ENCODE measurements at places on chromosomes 3 and 15.
A peak's percentile ranks its signal among the peaks of the same experiment; 100 is the strongest.

DNA sequence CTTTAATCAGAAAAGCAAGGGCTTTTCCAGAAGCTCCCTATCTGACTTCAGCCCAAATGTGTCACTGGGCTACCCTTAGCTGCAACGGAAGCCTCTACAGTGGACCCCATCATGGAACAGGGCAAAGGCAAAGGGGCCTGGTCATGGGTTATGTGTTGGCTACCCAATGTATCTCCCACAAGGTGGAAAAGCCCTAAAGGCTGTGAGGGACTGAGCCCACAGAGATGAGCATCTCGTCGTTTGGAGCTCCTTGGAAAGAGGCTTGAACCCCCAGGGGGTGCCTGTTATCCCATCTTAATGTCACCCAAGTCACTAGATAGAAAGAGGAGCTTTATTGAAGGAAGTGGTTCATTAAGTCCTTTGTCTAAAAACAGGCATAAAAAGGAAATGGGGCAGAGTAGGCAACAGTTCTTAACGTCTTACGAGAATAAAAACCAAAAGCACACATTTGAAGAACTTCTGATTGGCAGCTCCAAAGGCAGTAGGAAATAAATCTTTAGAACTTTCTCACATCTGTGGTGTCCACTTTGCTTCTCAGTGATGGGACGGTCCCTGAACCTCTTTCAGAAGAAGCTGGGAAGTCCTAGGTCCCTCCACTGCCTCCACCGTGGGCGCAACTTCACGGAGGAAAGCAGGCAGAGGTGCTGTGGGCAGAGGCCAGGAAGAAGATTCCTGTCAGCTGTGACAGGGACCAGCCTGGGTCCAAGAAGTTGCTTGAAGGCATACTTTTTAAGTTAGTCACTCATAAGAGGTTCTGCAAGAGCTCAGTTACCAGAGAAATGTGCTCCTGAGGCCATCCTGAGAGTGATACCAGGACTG, 93.7 kb downstream of the MYLK start:
- no peak for DNase-seq

GRCh38 chr3:107523289-107523538, 452 bp downstream of the BBX start:
- no peak for DNase-seq

DNA sequence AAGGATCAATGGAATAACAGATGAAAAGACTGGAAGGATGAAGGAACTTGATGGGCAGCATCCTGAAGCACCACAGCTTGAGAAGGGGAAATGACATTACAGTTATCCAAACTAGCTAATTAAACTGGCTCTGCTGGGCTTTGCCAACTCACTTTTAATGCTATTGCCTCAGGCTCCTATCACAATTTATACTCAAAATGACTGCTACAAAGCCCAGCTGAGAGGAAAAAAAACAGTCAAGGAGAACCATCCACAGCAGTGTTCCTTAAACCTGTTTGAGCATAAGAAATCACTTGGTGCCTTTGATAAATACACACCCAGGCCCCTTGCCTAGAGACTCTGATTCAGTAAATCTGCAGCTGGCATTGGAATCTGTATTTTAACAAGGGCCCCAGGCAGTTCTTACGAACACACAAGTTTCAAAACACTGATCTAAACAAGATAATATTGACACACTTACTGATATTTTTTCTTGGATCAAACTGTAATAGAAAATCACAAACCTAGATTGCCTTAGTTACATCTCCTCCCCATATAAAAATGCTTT, 85.8 kb downstream of the MB21D2 start:
- DNase-seq = no peak

GRCh38 chr3:195914648-195915473, 6.5 kb upstream of the TNK2 start:
- peak; percentile 96 for DNase-seq

DNA sequence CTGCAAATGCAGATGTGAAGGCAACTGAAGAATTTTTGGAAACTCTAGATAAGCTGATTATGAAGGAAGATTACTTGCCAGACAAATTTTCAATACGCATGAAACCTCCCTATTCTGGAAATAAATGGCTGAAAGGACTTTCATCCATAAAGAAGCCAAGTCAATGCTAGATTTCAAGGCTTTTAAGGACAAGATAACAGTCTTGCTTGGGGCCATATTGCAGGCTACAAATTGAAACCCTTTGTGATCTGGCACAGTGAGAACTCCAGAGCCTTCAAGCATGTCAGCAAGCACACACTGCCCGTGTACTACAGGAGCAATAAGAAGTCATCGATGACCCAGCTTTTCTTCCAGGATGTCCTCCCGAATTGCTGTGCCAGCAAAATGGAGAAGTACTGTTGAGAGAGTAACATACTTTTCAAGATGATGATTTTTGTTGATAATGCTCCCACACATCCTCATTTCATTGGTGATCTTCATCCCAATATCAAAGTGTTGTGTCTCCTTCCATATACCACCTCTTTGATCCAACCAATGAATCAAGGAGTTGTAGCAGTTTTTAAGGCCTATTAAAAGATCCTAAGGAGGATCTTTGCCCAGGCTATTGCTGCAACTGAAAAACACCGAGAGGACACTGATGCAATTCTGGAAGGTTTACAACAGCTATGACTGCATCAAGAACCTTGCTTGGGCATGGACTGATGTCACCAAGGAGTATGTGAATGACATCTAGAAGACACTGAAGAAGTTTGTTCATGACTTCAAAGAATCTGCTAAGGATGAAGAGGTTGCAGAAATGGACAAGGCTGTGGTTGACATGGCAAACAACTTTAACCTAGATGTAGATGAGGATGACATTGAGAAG, 20.3 kb downstream of the CALML4 start:
- DNase-seq = no peak

DNA sequence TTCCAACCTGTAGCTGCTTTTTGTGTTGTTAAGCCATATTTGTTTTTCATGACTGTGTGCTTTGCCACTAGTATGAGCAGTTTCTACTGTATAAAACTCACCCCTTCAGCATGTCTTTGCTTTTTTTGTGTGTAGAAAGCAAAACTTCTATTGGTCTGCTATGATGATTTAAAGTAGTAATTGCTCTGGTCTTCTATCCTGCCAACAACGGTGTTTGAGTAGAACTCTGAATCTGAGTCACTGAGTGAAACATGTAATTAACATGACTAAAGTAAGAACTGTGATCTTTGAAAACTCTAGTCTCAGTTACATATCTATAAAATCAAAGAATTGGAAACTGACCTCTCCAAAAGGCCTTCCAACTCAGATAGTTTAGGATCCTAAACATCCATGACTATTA, 133.6 kb downstream of the TPRG1 start:
- no peak for DNase-seq

- DNase-seq = no peak
Measured at GRCh38 chr3:157982359-157982758, 123.9 kb downstream of the SHOX2 start.

- DNase-seq = no peak
Measured at GRCh38 chr3:86982883-86983282, 8.1 kb downstream of the VGLL3 start.

- DNase-seq = no peak
Measured at GRCh38 chr3:52792413-52792812, 2.2 kb upstream of the ITIH3 start.

DNA sequence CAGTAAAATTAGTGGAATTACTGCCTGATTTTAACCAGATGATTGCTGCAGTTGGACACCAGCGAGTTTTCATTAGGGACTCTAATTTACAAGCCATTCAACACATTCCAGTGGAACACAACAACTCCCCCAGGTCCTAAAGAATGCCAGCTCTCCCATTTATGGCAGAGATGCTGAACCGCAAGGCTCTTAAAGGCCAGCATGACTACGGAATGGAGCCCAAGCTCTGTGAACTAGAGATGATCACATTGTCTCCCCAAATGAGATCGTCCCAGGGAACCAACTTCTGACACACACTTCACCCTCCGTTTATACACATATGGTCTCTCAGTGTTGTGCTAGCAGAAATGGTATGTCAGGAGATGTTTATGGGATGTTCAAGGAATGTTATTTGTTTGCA, 446.2 kb upstream of the NR2F2 start:
- DNase-seq = no peak

DNA sequence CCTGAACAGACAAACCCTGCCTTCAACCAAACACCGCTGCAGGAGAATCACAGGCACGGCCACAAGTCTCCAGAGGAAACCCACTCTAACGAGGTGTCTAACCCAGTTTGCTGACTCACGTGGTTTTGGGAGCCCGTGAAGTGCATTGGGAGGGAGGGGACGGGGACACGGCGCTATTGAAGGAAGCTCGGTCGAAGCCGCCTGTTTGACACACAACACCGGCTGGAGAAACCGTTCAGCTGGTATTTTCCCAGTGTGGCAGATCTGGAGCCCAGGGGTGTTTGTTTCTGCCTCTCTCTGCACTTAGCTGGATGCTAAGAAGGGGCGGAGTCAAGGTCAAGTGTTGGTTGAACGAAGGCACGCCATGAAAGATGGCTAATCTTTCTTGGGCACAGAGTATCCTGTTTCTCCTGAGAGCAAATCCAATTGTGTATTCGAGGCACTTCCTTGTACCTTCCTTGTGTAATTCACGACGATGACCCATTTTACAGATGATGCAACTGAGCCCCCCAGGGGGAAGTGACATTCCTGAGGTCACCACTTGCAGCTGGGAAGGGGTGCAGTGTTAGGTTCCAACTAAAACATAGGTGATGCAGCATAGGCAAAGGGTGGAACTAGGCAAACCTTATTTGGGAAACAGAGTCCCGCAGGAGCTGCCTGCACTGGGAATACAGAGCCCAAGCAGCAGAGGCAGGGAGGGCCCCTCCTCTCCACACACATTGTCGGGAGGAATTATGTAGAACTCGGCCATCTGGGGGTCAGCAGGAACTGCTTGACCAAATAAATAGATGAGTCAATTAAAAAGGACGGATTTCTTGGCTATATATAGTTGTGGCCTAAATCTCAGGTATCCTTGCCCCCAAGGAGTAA, 22.5 kb downstream of the SLC6A6 start:
- no peak for DNase-seq

DNA sequence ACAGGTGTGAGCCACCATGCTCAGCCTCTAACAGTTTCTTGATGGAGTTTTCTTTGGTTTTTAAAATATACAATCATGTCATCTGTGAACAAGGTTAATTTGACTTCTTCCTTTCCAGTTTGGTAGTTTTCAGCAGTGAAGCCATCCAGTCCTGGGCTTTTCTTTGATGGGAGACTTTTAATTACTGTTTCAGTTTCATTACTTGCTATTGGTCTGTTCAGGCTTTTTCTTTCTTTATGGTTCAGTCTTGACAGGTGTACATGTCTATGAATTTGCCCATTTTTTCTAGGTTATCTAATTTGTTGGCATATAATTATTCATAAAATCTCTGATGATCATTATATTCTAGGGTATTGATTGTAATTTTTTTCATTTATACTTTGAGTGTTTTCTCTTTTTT, 36.8 kb downstream of the PFN2 start:
- no peak for DNase-seq

GRCh38 chr3:128269796-128270195, 116.5 kb downstream of the EEFSEC start:
- no peak for DNase-seq

DNA sequence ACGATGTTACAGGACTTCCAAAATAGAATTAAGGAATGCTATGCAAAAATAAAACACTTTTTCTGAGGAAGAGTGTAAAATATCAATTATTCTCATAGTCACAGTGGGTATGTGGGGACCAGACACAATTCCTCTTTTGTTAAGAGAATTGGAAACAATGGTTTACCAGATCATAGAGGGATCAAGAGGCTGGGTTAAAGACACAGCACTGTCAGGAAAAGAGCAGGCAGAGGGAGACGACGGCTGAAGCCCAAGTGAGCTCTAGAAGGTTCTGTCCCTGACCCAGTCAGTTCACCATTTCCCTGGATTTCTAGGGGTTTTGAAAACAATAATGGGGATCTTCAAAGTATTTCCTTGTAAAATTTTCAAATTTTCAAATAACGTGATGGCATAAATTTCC, 54.0 kb upstream of the POLR2M start:
- no peak for DNase-seq

DNA sequence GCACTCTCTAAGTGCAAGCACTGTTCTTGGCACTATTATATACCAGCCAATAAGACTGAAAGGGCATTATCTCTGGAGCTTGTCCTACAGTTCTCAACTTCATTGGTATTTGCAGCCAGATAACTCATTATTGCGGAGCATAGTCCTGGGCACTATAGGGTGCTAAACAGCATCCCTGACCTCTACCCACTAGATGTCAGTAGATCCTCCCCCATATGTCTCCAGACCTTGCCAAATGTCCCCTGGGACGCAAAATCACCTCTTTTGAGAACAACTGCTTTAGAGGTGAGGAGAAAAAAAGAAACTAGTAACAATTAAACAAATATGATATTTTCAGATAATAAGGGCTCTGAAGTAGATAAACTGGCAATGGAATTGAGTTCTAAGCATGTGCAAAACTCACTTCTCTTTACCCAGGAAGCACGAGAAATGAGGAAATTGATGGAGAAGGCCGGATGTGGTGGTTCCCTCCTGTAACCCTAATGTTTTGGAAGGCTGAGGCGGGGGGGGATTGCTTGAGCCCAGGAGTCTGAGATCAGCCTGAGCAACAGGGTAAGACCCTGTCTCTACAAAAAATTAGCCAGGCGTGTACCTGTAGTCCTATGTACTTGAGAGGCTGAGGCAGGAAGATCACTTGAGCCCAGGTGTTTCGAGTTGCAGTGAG, 61.4 kb downstream of the FRMD4B start:
- DNase-seq = no peak

- no peak for DNase-seq
Measured at GRCh38 chr3:13532631-13533030, 16.3 kb upstream of the FBLN2 start.

DNA sequence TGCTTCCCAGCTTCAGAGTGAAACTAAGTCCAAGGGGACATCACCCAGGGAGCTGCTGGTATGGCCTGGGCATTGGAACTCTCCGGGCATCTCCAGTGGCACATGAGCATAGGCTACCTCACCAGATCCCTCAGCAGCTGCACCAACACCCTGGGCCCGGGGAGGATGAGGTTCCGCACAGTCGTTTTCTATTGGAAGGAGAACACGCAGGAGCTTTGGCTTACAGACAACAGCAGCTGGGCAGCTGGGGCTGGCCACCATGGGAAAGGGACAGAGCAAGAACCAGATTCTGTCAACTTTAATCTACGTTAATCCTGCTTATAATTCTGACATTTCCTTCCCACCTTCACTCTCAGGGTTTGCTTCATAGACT, 65.5 kb downstream of the MYO1E start:
- no peak for DNase-seq

DNA sequence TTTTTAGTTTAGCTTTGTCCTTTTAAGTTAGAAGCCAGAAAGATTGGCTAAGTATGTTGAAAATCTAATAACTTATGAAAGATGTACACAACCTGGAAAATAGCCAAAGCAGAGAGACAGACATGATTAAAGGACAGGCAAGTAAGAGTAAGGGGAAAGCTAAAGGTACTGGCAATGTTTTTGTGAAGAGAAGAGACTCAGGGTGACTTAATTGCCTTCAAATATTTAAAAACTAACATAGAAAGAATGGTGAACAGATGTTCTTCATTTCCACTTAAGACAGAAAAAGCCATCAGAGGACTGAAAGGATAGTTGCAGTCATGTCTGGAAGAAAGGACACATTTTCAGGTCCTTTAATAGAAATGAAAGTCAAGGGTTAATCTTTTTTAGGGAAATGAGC, 68.8 kb downstream of the ZNF385D start:
- no peak for DNase-seq

- DNase-seq = no peak
Measured at GRCh38 chr3:186333256-186333655, 28.8 kb downstream of the DGKG start.

Data from RCC 7860 (cell line).